ENCODE measurements at places on chromosomes 16 and 17. TPM values are rescaled to one million over a fixed set of nuclear protein-coding genes. Genes with fewer than 3 reads are reported as not detected.

The HSD11B2 gene
- 6.2 TPM for total RNA-seq

The MPV17L gene
- total RNA-seq: 18.8 TPM

The KRTAP4-9 gene
- not detected for total RNA-seq

The MED31 gene
- total RNA-seq: 8.5 TPM

DNA sequence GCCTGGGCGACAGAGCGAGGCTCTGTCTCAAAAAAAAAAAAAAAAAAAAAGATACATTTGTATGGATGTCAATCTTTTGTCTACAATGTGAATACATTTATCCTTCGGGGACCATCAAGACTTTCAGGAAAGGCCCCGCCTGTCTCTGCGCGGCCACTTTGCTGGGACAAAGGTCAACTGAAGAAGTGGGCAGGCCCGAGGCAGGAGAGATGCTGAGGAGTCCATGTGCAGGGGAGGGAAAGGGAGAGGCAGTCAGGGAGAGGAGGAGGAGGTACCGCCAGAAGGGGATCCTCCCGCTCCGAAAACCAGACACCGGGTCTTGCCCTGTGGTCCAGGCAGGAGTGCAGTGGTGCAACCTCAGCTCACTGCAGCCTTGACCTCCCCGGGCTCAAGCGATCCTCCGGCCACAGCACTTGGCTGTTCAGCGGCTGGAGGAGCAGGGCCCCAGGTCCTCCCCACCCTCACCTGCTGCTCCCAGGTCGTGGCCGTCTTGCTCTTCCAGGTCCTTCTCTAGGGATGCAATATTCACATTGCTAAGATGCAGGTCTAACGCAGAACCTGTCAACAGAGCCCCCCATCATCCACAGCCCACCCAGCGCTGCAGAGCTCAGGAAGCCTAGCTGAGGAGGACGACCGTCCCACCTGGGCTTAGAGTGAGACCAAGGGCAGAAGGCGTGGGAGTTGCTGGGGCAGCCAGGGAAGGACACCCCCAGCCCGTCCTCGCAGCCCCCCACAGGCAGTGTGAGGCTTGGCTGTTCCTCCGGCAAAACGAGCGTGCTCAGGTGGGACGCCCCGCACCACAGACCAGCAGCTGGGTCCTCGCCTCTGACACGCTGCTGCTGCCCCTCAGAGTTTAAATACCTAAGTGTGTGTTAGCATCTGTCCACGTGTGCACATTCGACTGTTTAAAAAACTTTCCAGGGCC lies 19.6 kb downstream of the GNPTG start:
- H3K27ac ChIP-seq: no peak overlapping the region
- H3K36me3 ChIP-seq: no peaks in the 10 kb centered on the region
- H3K4me3 ChIP-seq: no peak overlapping the region
- H3K4me1 ChIP-seq: no peaks in the 10 kb centered on the region

DNA sequence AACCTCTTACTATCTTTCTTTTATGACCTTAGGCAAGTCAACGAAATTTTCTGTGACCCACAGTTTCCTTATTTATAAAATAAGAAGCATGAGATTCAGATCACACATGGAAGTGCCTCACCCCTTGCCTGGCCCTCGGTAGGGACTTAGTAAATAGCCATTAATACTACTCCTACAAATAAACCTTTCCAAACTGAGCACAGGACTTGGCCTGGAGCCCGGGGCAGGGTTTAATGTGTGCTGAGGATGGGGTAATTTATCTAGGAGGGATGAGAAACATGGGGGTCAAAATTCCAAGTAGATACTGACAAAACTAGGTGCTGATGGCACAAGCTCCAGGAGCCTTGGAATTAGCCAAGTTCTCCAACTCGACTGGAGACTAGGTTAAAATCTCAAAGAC lies 35.0 kb downstream of the PITPNC1 start:
- H3K27me3 ChIP-seq: no peaks in the 10 kb centered on the region
- no peak overlapping the region for H3K4me3 ChIP-seq
- no peaks in the 10 kb centered on the region for H3K36me3 ChIP-seq

- no peak overlapping the region for H3K4me3 ChIP-seq
- H3K4me1 ChIP-seq: no peaks in the 10 kb centered on the region
- H3K36me3 ChIP-seq: no peaks in the 10 kb centered on the region
- peaks cover 3% of the 10 kb centered on the region for H3K27me3 ChIP-seq
- H3K27ac ChIP-seq: no peak overlapping the region
These were observed 30.0 kb downstream of the TEKT5 start for GRCh38 chr16:10664720-10665126.

- H3K36me3 ChIP-seq: no peaks in the 10 kb centered on the region
- no peak for DNase-seq
- H3K27me3 ChIP-seq: no peaks in the 10 kb centered on the region
- H3K4me1 ChIP-seq: no peaks in the 10 kb centered on the region
- H3K4me3 ChIP-seq: no peak overlapping the region
- H3K27ac ChIP-seq: no peak overlapping the region
These were observed 90.8 kb downstream of the MYO1D start for GRCh38 chr17:32786169-32786568.

GRCh38 chr17:48025040-48025903 lies 12.3 kb downstream of the COPZ2 start:
- no peaks in the 10 kb centered on the region for H3K36me3 ChIP-seq
- peak overlapping the region; percentile 91 for H3K27ac ChIP-seq
- no peak overlapping the region for H3K4me3 ChIP-seq
- peak; percentile 99 for DNase-seq

- H3K36me3 ChIP-seq: peaks cover 7% of the 10 kb centered on the region
- no peak overlapping the region for H3K27ac ChIP-seq
- DNase-seq: no peak
- H3K4me1 ChIP-seq: peaks cover 8% of the 10 kb centered on the region
- H3K4me3 ChIP-seq: no peak overlapping the region
These were observed 127.6 kb downstream of the ABCC6 start for GRCh38 chr16:16095646-16096045.

- peak overlapping the region; percentile 29 for H3K27ac ChIP-seq
- H3K4me1 ChIP-seq: no peaks in the 10 kb centered on the region
- no peak for DNase-seq
- H3K4me3 ChIP-seq: no peak overlapping the region
- no peaks in the 10 kb centered on the region for H3K27me3 ChIP-seq
- H3K36me3 ChIP-seq: peaks cover 21% of the 10 kb centered on the region
These were observed 55.3 kb downstream of the MYO18A start for GRCh38 chr17:29124925-29125273.

DNA sequence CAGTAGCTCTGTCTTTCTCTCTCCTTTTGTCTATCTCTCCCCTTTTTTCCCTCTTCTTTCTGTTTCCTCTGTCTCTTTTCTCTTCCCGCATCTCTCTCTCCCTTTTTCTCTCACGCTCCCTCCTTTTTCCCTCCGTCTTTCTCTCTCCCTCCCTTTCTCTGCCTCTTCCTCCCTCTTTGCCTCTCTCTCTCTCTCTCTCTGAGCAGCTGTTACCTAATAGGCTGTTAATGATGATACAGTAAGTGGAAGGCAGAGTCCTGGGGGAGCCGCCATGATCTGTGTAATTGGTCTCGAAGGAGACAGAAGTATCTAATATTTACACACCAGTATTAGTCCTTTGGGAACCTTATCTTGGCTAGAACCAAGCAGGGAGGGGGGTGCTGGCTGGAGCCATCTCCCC lies 136.1 kb upstream of the CIBAR2 start:
- H3K4me3 ChIP-seq: no peak overlapping the region
- DNase-seq: no peak

- no peak overlapping the region for H3K27ac ChIP-seq
These were observed 25.5 kb downstream of the GRB7 start for GRCh38 chr17:39763051-39763820.
